ENCODE measurements at places on chromosomes 3 and 15. TPM values are rescaled to one million over a fixed set of nuclear protein-coding genes. Genes with fewer than 3 reads are reported as not detected.

- peak overlapping the region; percentile 22 for H3K4me3 ChIP-seq
- peaks cover 6% of the 10 kb centered on the region for H3K27me3 ChIP-seq
- peaks cover 16% of the 10 kb centered on the region for H3K36me3 ChIP-seq
- peak overlapping the region; percentile 89 for H3K27ac ChIP-seq
- no peak for DNase-seq
These were observed 105.0 kb upstream of the ICE2 start for GRCh38 chr15:60583946-60584345.

- no peaks in the 10 kb centered on the region for H3K4me1 ChIP-seq
- no peak for DNase-seq
- no peak overlapping the region for H3K4me3 ChIP-seq
- no peaks in the 10 kb centered on the region for H3K36me3 ChIP-seq
- no peak overlapping the region for H3K27ac ChIP-seq
These were observed 24.1 kb downstream of the CACNA1D start for GRCh38 chr3:53518495-53518981.

GRCh38 chr15:101008158-101009139, 89.3 kb downstream of the LRRK1 start:
- peak; percentile 77 for DNase-seq
- peak overlapping the region; percentile 86 for H3K4me3 ChIP-seq
- H3K36me3 ChIP-seq = no peaks in the 10 kb centered on the region
- no peak overlapping the region for H3K27ac ChIP-seq
- peaks cover 14% of the 10 kb centered on the region for H3K4me1 ChIP-seq

DNA sequence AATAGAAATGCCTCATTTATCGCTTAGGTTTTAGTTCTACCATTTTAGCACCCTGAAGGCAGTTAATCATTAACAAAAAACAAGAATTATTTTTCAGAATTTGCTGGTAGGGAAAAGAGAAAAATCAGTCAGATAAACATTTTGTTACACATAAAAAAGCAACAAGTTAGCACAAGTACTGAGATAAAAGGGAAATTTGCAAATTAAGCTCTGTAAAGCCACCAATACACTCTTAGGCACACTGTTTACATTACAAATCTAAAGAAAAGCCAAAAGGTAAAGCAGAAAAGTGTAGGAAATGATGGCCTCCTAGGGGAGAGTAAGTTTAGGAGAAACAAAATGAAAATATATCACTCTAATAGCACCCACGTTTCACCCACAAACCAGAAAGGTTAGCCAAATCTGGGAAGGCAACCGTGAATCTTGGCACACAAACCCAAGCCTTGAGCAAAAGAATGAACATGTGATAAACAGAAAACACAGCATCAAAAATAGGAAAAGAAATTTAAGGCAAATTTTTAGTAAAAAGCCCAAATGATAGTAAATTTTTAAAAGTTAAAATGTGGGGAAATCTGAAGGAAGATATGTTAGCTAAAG, 1.6 kb upstream of the SATB1 start:
- no peaks in the 10 kb centered on the region for H3K27me3 ChIP-seq
- DNase-seq = no peak
- peaks cover 96% of the 10 kb centered on the region for H3K36me3 ChIP-seq
- peak overlapping the region; percentile 93 for H3K27ac ChIP-seq
- peaks cover 65% of the 10 kb centered on the region for H3K4me1 ChIP-seq

DNA sequence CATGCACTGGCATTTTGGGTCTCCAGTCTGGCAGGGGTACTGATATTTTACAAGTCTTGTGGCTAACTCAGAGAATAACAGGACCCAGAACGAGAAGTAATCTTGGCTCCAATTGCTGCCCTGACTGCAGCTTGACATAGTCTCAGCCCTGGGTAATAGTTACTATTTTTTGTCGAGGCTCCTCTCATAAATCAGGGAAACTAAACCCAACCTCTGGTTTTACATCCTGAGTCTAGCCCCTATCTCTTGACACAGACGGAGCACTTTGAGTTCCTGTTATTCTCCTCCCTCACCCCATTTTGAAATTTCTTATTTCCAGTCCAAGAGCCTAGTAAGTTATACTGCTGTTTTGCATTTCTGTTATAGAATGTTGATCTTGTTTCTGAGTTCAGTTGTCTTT, 276.1 kb upstream of the GOLIM4 start:
- H3K4me1 ChIP-seq = no peaks in the 10 kb centered on the region
- H3K4me3 ChIP-seq = no peak overlapping the region
- no peak overlapping the region for H3K27ac ChIP-seq
- no peaks in the 10 kb centered on the region for H3K27me3 ChIP-seq
- H3K36me3 ChIP-seq = no peaks in the 10 kb centered on the region
- no peak for DNase-seq

GATM gene
- total RNA-seq = 3.2 TPM

FAM107A gene
- total RNA-seq = not detected

PLSCR5 gene
- total RNA-seq = not detected

GOLGA6A gene
- not detected for total RNA-seq

DNA sequence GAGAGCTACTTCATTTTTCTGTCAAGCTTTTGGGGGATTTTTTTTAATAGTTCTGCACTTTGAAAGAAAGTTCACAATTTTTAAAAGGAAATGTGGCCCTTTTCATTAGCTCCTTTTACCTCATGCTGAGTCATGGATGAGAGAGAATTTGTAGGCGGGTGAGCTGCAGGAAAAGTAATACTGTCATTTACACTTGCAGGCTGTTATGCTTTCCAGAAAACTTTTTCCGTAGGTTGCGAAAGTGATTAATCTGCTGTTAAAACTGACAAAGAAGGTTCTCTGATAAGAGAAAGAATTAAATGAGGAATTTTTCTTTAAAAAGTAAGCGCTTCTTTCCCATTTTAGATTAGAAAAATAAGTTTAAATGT, 430.2 kb downstream of the LPP start:
- peak overlapping the region; percentile 86 for H3K27ac ChIP-seq
- H3K36me3 ChIP-seq = peaks cover under 1% of the 10 kb centered on the region
- H3K27me3 ChIP-seq = no peaks in the 10 kb centered on the region

DNA sequence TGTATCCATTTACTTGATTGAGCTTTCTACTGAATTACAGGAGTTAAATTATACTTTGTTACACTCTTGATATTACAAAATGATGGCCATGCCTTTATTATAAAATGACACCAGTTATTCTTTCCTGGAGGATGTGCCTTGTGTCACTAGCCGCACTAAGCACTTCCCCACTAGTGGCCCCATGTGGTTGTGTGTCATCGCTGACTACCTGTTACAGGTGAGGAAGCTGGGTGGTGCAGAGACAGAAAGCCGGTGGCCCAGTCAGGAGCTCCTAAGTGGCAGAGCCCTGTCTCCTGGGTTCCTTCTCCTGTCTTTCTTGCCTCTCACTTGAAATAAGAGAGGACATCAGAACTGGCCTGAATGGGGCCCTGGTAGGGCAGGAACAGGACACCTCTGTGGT, 96.8 kb downstream of the IGF1R start:
- H3K27me3 ChIP-seq = no peaks in the 10 kb centered on the region
- H3K4me1 ChIP-seq = peaks cover 15% of the 10 kb centered on the region
- DNase-seq = no peak
- H3K27ac ChIP-seq = no peak overlapping the region

CPNE9 gene
- not detected for total RNA-seq

DNA sequence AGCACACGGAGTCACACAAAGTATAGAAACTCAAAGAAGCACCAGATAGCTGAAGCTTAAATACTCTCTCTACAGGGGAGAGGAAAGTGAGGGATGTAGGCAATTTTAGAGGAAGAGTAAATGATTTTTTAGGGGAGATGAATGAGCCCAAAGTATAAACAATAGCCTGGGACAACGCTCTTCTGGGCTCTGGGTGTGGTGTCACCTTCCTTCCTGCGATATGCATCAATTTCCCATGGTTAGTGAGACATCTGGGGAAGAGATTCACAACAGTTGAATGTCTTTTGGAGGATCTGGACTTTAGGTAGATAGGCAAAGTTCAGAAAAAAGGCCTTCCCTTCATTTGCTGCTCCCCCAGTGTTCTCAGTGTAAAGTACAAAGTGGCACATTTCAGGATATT, 125.2 kb downstream of the EFHB start:
- H3K36me3 ChIP-seq = no peaks in the 10 kb centered on the region
- H3K4me1 ChIP-seq = no peaks in the 10 kb centered on the region
- H3K27ac ChIP-seq = no peak overlapping the region
- no peak overlapping the region for H3K4me3 ChIP-seq
- no peaks in the 10 kb centered on the region for H3K27me3 ChIP-seq

GRCh38 chr3:28243424-28244106, 2.1 kb downstream of the CMC1 start:
- no peak for DNase-seq
- H3K4me1 ChIP-seq = peaks cover 52% of the 10 kb centered on the region
- peak overlapping the region; percentile 1 for H3K27ac ChIP-seq
- no peaks in the 10 kb centered on the region for H3K27me3 ChIP-seq
- peak overlapping the region; percentile 26 for H3K4me3 ChIP-seq

- H3K27ac ChIP-seq = no peak overlapping the region
- DNase-seq = no peak
- H3K4me3 ChIP-seq = no peak overlapping the region
- no peaks in the 10 kb centered on the region for H3K27me3 ChIP-seq
- no peaks in the 10 kb centered on the region for H3K4me1 ChIP-seq
These were observed 73.0 kb downstream of the HCN4 start for GRCh38 chr15:73295630-73296286.

IMPG2 gene
- total RNA-seq = 0.05 TPM

- peaks cover 9% of the 10 kb centered on the region for H3K4me1 ChIP-seq
- no peaks in the 10 kb centered on the region for H3K27me3 ChIP-seq
- H3K36me3 ChIP-seq = no peaks in the 10 kb centered on the region
- H3K27ac ChIP-seq = no peak overlapping the region
These were observed 75.7 kb upstream of the PRR23C start for GRCh38 chr3:139120086-139121056.

- no peak overlapping the region for H3K4me3 ChIP-seq
- no peaks in the 10 kb centered on the region for H3K4me1 ChIP-seq
- H3K27me3 ChIP-seq = peaks cover 19% of the 10 kb centered on the region
These were observed 16.2 kb upstream of the PDIA5 start for GRCh38 chr3:123050666-123051065.

SERINC4 gene
- 0.28 TPM for total RNA-seq

FOXB1 gene
- total RNA-seq = 11.8 TPM

- DNase-seq = no peak
- H3K4me1 ChIP-seq = no peaks in the 10 kb centered on the region
- no peak overlapping the region for H3K27ac ChIP-seq
- H3K4me3 ChIP-seq = no peak overlapping the region
- H3K27me3 ChIP-seq = no peaks in the 10 kb centered on the region
These were observed 606.9 kb upstream of the KCNMB2 start for GRCh38 chr3:177929310-177929709.

SNX22 gene
- total RNA-seq = 0.98 TPM

GRCh38 chr3:179068779-179069530, 2.7 kb downstream of the ZMAT3 start:
- no peaks in the 10 kb centered on the region for H3K27me3 ChIP-seq
- no peak overlapping the region for H3K27ac ChIP-seq
- peak overlapping the region; percentile 19 for H3K4me3 ChIP-seq

DNA sequence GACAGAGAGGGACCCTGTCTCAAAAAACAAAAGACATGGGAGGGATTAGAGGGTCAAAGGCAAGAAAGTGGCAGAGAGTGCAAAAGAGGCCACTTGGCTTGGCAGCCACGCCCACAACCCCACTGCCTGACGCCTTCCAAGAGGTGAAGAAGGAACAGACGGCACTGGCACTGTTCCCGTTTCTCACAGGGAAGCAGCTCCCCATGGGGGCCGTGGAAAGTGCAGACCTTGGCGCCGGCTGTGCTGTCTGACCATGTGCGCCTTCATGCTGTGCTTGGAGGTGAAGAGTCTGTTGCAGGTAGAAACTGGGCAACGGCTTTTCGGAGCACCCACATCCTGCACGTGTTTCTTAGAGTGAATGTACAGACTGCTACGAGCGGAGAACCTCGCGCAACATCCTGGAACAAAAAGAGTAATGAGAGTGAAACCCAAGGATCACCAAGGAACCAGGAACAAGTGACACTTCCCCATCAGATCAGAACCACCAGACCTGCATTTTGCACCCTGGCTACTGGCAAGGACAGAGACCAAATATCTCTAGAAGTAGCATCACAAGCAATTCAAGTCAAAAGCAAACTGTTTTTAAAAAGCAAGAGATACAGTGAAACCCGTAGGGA, 9.7 kb downstream of the ZXDC start:
- no peak for DNase-seq
- peaks cover 12% of the 10 kb centered on the region for H3K4me1 ChIP-seq
- peaks cover 70% of the 10 kb centered on the region for H3K36me3 ChIP-seq
- no peak overlapping the region for H3K4me3 ChIP-seq
- no peak overlapping the region for H3K27ac ChIP-seq

DNA sequence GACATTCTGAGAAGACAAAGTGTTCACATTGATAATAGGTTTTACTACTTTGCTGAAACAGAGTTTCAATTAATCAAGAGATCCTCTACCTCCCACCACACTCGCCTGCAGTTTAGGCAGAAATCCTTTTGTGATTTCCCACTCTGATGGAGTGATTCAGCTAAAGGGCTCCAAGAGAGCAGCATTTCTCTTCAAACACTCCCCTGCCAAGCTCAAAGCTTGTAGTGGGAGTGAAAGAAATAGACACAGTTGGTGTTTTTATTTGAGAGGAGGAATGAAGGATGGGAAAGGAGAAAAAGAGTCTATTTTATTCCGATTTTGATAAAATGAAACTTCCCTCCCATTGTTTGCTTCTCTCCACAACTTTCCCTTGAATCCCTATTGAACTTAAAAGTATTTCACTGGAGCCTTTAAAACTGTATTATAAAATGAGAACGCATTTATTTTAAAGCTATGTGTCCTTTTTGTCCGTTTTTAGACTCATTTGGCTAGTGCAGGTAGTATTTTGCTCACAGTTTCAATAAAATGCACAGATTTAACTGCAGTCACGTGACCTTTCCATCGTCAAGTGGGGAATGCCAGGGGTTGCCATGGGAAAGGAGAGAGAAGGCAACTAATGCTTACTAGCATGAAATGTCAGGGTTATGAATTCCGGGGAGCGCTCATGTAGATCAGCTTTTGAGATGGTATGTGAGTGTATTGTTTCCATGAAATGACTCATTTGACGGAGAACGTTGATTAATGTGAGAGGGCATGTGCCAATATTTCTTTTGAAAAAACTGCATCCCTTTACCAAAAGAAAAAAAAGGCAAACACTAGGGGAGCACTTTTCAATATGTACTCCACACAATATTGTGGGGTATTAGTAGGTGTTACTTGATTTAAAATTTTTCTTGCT, 7.7 kb upstream of the OSBPL11 start:
- H3K4me3 ChIP-seq = no peak overlapping the region
- DNase-seq = no peak
- H3K4me1 ChIP-seq = no peaks in the 10 kb centered on the region

- H3K36me3 ChIP-seq = no peaks in the 10 kb centered on the region
- no peaks in the 10 kb centered on the region for H3K27me3 ChIP-seq
- no peak overlapping the region for H3K4me3 ChIP-seq
- H3K4me1 ChIP-seq = no peaks in the 10 kb centered on the region
These were observed 376.3 kb downstream of the GAP43 start for GRCh38 chr3:115999613-116000012.

- H3K4me3 ChIP-seq = no peak overlapping the region
- H3K36me3 ChIP-seq = no peaks in the 10 kb centered on the region
- no peak overlapping the region for H3K27ac ChIP-seq
- H3K4me1 ChIP-seq = no peaks in the 10 kb centered on the region
- no peak for DNase-seq
- peaks cover 3% of the 10 kb centered on the region for H3K27me3 ChIP-seq
These were observed 53.1 kb downstream of the CLDN1 start for GRCh38 chr3:190269101-190269500.

- DNase-seq = no peak
- no peaks in the 10 kb centered on the region for H3K4me1 ChIP-seq
- H3K36me3 ChIP-seq = no peaks in the 10 kb centered on the region
- H3K27ac ChIP-seq = no peak overlapping the region
- H3K27me3 ChIP-seq = no peaks in the 10 kb centered on the region
- no peak overlapping the region for H3K4me3 ChIP-seq
These were observed 87.2 kb downstream of the PRICKLE2 start for GRCh38 chr3:64138046-64138445.

ABHD14A gene
- total RNA-seq = 15.9 TPM

- peaks cover 48% of the 10 kb centered on the region for H3K4me1 ChIP-seq
- H3K27ac ChIP-seq = peak overlapping the region; percentile 57
- no peak for DNase-seq
- H3K36me3 ChIP-seq = peaks cover 16% of the 10 kb centered on the region
These were observed 1.9 kb downstream of the ARHGAP31 start for GRCh38 chr3:119295816-119296726.

LXN gene
- total RNA-seq = 25.8 TPM
